ENCODE measurements at places on chromosomes 11 and 22.

- no peak for DNase-seq
Measured at GRCh38 chr22:36197514-36198146, 4.0 kb downstream of the APOL4 start.

DNA sequence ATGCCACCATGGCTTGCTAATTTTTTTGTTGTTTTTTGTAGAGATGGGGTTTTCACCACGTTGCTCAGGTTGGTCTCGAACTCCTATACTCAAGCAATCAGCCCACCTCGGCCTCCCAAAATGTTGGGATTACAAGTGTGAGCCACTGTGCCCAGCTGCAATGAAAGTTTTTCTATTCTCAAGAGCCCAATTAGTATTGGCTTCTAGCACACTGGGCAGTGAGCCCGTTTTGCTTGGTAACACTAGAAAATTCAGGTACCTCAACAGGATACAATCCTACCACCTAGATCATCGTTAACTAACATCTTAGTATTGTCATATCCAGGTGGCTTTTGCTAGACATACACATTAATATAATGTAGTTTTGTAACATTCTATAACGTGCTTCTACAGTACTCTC is 19.0 kb downstream of the SEC14L3 start:
- DNase-seq = no peak

- DNase-seq = no peak
Measured at GRCh38 chr22:22884010-22884887, 3.4 kb upstream of the IGLL5 start.

DNA sequence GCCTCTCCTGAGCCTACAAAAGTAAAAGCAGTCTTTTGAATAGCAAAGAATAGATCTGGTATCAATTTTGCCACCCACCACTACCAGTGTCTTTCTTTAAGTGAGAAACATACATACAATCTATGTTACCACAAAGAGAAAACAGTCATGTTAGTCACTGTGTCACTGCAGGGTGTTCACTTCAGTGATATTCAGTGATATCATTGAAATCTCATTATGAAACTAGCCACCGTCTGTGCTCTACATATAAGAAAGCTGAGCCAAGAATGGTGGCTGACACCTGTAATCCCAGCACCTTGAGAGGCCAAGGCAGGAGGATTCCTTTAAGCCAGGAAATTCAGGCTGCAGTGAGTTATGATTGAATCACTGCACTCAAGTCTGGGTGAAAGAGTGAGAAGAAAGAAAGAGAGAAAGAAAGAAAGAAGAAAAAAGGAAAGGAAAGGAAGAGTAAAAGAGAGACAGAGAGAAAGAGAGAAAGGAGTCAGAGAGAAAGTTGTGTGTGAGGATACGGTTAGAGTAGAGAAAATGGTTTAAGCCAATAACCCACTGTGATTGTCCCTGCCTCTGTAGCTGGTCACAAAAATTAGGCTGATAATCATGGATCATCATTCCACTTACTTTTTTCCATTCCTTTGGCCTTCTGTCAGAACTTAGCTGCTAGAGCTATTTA is 847.1 kb downstream of the FAM181B start:
- DNase-seq = no peak

DNA sequence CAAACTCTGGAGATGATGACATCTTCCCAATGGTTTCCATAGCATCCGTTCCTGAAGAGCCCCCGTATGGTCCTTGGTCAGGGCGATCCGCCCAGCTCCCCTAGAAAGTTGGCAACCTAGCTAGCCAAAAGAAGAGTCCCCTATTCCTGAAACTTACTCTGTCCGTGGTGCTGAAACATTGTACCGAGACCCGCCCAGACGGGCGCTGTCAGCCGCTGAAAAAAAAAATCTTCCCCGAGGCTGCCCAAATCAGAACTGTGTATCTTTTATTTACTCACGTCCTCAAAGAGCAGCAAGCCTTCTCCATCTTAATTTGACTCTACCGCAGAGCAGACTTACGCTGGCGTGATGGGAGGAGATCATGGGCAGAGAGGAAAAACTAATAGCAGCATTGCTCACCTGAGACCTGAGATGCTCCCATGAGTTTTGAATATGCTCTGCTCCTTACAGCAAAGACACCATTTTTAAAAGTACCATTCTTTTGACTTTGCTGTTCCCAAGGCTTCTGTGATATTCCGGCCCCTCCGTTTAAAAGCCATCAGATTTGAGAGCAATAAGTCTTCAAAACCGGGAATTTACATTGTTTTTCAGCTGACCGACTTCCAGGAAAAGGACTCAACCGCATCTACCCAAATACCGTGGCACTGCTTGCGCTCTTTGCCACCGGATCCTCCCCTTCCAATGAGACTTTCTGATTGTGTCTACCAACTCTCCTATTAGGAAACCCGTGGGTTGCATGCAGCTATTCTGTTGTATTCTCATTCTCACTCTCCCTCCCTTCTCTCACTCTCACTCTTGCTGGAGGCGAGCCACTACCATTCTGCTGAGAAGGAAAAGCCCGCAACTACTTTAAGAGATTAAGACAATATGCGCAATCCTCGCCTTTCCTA is at the start of gene SLC17A6:
Gene SLC17A6 (plus strand): TSS at position 786 of the 890 bp plus-strand sequence. CDS start 153 bp downstream, outside the sequence.
- DNase-seq = no peak

All from BJ (cell line).